EH (cell line): ENCODE measurements at places on chromosomes 3 and 15.

- DNase-seq: peak; percentile 16
Observed at GRCh38 chr15:75597667-75598341, 18.7 kb upstream of the PTPN9 start.

- peak; percentile 66 for DNase-seq
Observed at GRCh38 chr3:69120879-69121464, 1.4 kb downstream of the LMOD3 start.

DNA sequence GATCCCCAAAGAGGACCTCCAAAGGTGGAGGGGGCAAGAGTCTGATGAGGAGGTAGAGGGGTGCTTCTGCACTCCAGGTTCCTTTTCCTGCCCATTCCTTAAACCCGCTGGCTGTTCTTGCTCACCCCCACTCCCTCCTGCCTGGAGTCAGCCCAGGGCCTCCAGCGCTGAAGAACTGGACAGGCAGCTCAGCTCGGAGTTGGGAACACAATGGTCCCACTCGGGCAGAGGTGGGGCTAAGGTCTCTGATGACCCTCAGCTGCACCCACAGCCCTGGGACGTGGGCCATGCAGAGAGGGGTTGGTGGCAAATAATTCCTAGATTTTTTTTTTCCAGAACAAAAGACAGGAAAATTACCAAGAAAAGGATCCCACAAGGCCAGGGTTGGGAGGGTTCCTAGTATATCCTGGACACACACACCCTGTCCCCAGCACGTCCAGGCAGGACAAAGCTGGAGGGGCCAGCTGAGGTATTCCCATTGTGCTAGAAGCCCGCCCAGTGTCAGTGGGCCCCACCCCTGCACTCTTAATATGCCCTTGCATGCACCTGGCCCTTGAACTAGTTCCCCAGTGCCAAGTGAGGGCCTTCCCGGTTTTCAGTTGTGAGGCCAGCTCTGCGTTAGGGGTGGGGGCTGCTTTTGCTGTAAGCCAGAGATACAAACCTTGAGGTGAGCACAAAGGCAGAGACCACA is 22.1 kb upstream of the IP6K2 start:
- DNase-seq: no peak

DNA sequence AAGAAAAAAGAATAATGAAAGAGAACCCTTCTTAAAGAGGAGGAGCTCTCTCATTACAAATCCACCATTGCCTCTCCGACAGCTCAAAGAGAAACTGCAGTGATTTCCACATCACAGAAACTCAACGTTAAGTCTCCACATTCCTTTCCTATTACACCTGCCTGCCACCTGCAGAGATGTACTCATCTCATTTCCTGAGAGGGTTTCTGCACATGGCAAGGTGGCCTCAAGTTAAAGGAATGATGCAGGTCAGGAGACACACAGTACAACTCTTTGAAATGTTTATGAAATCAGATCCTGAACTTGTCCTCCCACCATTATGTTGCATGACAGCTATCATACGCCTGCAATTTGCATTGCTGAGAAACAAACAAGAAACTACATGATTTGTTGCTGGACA is 458.4 kb upstream of the ADAMTS9 start:
- no peak for DNase-seq

DNA sequence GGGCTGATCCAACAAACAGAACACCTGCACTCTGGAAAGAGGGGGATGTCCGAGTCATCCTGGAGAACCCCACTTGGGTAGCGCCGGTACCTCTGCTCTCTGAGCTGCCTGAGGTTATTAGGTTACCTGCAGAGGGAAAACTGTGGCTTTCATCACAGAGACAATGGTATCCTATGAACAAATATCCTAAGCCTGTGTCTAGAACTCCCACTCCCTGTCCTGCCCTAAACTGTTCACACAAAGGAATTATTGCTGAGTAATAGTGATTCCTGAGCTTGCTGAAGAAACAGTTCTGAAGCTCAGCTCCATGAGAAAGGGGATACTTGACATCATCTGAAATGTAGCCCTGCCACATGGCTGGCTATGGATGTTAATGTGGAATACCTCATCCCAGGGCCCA is 31.9 kb upstream of the WNT5A start:
- DNase-seq: peak; percentile 74

DNA sequence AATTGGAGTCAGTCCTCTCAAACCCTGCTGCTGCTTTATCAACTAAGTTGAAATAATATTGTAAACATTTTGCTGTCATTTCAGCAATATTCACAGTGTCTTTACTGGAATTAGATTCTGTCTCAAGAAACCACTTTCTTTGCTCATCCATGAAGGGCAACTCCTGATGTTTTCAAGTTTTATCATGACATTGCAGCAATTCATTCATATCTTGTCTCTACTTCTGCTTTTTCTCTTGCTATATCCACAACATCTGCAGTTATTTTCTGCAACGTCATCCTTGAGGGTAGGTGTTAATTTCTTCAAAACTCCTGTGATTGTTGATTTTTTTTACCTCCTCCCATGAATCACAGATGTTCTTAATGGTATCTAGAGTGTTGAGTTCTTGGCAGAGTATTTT is 181.6 kb downstream of the EPHA6 start:
- no peak for DNase-seq

- no peak for DNase-seq
Observed at GRCh38 chr15:66429546-66429945, 42.8 kb downstream of the MAP2K1 start.

DNA sequence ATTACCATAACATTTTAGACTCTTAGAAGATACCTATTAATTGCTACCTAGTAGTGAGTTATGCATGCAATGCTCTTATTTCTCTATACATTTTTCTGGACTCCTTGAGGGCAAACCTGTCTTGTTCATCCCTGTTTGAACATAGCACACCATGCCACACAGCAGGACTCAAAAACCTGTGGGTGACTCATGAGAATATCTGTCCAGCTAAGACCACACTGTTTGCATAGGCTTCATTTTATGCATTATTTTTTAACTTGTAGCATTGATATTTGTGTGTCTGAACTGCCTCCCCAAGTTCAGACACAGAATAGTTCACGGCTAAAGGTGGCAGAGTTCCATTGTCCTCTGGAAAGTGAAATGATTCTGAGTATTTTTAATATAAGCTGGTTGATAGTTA is 1.8 kb downstream of the LMCD1 start:
- peak; percentile 48 for DNase-seq

GRCh38 chr15:100372739-100373119 is 31.0 kb upstream of the ADAMTS17 start:
- no peak for DNase-seq

GRCh38 chr3:174821477-174821876 is 37.7 kb upstream of the NAALADL2 start:
- peak; percentile 19 for DNase-seq

DNA sequence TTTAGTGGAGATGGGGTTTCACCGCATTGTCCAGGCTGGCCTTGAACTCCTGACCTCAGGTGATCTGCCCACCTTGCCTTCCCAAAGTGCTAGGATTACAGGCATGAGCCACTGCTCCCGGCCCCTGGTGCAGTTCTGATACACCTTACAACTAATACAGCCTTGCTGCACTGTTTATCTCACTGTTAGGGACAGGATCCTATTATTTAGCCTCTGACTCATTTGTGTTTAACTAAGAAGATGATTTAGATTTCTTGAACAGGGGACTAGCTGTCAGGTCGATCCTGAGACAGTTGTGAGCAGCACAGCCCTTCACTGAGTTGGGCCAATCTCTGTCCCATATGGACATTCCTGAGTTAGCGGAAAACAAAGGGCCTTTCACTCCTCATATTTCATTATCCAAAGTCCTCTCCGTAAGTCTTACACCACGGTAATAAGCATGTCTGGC is 19.2 kb downstream of the GYG1 start:
- DNase-seq: no peak

GRCh38 chr3:157718800-157719199 is 215.6 kb upstream of the VEPH1 start:
- DNase-seq: no peak

- no peak for DNase-seq
Observed at GRCh38 chr3:12462159-12462947, 21.9 kb upstream of the TSEN2 start.

- DNase-seq: peak; percentile 98
Observed at GRCh38 chr3:115239717-115240116, 92.6 kb upstream of the ZBTB20 start.

- no peak for DNase-seq
Observed at GRCh38 chr3:127767126-127767525, 55.2 kb downstream of the MGLL start.

- DNase-seq: no peak
Observed at GRCh38 chr15:84714821-84715220, 1.1 kb downstream of the SEC11A start.

DNA sequence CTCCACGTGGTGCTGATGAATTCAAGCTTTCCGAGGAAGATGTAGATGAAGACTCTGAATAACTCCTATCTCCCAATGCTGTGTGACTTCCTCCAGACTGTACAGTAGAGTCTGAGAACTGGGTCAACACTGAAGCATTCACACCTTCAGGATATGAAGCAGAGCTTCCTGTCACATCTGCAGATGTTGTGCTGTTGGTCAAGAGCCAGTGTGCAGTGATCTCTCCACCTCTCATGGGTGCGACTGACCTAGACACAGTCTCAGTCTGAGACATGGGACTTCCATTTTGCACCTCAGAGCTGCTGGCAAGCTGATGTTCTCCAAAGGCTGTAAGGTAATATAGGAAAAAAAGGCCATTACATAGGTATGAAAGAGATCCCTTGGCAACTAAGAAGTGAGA is 36.5 kb downstream of the HEG1 start:
- DNase-seq: no peak

DNA sequence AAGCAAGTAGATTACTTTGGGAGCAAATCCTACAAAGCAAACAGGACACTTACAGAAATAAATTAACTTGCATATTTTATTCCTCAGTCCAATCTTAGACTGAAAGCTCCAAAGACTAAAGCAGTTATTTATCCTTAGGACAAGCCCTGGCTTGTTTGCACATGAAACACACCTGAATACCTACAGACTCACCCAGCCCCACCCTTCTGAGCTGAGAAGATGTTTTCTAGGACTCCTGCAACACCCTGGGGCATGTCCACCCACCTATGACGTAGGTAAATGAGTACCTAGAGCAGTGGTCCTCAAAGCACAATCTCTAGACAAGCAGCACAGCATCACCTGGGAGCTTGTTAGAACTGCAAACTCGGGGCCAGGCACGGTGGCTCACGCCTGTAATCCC is 80.8 kb downstream of the ANXA2 start:
- DNase-seq: no peak

GRCh38 chr3:9862391-9863057 is 17.5 kb downstream of the CIDEC start:
- peak; percentile 65 for DNase-seq

DNA sequence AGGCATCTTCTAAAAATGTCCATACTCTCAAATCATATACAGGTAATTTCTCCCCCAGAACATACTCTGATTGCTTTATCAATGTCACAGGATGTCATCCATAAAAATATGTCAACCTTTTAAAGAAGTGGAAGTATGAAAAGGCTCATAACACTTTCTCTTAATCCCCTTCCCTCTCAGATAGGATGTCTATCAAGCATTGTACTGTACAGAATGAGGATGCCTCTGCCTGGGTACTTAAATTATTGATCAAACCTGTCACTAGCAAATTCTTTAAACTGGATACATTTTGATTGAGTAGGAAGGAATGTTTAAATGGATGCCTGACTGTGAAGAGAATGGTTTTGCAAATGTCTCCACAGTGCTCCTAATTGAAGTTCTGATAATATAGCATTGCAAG is 168.7 kb downstream of the EPHA3 start:
- DNase-seq: no peak

DNA sequence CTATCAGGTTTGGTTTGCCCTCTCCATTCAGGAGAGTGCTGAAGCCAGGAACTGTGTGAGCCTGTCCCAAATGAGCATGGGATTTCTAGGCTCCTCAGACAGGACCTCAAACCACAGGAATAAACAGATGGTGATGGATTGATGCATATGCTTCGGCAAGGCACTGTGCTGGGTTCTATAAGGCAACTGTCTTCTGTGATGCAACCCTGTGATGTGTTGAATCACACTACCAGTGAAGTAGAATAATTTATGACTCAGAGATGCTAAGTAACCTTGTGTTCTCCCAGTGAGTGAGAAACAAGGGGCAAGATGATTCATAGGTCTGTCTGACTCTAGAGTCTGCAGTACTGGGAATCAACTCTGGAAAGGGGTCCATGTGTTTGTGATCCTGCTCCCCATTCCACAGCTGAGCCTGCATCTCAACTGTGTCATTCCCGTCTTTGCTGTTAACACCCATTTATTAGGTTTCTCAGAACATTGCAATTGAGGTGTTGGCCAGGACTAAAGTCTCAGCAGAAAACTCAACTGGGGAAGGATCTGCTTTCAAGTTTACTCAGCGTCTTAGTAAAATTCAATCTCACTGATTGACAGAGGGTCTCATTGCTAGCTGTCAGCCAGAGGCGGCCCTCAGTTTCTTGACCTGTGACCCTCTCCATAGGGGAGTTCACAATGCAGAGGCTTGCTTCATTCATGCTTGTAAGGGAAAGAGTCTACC is 510.1 kb upstream of the CFAP20DC start:
- peak; percentile 97 for DNase-seq

GRCh38 chr3:173869766-173870165 is 472.2 kb downstream of the NLGN1 start:
- DNase-seq: peak; percentile 24

DNA sequence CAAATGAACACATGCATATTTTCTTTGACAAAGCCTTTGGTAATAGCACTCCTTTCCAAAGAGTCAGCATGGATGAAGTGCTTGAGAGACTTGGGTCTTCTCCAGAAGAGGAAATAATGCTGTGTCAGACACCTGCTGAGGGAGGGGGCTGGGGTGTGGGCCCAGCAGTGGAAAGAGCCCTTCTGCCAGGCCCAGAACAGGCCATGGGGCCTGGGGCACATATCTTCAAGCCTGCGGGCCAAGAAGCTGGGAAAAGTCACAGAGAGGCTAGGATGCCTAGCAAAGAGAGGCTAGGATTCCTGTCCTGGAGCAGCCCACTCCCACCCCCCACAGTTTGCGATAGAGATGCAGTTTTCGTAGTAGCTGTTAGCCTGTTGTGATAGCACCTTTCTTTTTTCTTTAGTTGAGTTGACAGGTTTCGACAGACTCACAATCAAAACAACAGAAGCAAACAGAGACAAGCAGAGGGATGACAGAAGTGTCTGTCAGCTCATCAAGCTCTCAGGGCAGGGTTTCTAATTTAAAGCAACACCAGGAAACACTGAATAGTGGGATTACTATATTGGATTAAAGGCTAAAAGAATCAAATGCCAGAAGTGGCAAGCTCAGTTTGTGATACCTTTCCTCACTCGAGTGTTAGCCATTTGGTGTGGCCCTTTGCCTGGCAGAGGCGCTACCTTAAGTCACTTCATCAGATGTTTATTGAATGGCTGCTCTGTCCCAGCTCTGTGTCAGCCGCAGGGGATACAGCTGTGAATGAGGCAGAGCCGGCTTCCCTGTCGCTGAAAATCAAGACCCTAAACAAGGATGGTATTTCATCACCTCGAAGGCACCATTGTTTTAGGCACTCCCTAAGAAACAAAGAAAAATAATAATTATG is 19.0 kb downstream of the CMTM7 start:
- DNase-seq: no peak

- peak; percentile 66 for DNase-seq
Observed at GRCh38 chr3:128501431-128501830, 8.4 kb upstream of the GATA2 start.

DNA sequence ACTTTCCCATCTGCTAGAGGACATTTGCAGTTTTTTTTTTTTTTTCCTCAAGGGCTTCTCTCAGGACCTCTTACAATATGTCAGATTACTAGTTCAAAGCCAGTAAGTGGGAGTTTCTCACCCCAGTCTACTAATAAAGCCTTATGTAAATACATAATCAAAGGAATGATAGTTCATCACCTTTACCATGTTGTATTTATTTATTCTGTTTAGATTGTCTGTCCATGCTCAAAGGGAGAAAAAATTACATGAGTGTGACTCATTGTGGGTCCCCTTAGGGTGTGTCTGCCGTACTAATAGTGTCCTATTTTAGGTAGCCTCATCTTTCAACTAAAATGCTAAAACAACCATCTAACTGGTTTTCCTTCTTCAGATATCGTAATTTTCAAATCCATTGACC is 917.6 kb downstream of the EPHA3 start:
- DNase-seq: no peak
